Cortex of kidney (tissue), 1 donor: ENCODE measurements at places on chromosomes 6 and 20.

DNA sequence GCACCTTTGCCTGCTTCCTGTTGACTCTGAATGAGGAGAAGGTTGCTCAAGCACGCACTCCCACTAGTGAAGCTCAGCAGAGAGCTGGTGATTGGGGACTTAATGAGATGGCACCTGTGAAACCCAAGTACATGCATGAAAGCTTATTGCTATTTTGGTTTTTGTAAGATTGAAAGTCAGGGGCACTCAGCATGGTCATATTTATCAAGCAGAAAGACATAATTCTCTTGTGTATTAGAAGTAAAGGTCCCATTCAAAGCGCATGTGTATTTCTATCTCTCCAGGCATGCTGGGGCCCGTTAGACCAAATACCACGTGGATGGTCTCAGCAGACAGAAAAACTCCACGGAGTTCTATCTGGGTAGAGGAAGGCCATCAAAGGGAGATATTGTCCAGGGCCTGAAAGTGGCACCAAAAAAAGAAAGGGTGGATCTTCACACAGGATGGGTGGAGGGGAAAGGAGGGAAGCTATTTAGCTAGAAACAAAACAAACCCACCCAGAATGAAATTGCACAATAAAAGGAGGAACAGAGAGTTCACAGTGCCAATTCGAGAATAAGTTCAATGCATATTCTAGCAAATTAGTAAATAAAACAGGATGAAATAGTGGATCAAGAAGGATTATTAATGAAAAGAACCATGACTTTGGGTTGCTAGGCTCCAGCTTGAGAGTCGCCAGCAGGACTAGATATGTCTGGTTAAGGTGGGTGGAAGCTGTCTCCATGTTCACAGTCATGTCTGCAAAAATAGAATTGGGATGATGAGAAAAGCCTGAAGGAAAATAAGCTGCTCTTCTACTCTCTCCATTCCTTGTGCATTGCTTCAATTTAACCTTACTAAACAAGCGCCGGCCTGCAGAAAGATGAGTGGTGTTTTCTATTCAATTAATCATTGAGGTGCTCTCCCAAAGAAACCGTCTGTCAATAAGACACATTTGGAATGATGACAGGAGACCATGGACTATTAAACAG lies 224.9 kb upstream of the DTNBP1 start:
- no peak for DNase-seq

- no peak for DNase-seq
Measured at GRCh38 chr6:35051396-35051795, 89.7 kb downstream of the TCP11 start.

DNA sequence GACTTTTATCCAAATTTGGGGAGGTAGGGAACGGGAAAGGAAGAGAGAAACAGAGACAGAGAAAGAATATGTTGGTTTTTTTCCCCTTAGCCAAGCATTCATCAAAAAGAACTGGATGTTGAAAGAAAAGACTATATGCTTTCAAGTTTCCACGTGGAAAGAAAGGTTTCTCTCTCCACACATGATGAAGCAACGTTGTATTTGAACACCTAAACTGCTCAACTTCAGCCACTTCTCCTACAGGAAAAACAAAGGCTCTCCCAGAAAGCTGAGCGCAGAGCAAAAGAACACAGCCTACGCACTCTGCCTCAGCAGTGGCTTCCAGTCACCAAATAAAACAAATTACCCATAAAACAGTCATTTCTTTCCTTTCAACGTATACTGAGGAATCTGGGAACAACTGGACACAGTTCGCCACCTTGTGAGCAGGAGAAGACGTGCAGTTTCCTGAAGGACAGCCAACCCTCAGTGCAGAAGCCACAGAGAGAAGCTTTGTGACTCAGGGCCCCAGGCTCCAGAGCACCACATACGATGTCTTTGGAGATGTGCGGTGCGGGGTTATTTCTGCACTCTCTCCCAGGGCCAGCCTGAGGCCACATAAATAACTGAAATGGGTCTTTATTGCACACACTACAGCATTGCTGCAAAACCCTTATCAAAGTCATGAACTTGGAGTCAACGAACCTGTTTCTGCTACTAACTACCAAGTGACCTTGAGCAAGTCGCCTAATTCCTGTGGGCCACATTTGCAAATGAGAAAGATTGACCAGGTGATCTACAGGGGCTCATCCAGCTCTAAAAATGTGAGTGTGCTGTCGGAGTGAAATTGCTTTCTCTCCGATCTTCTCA lies 10.1 kb downstream of the IL17F start:
- DNase-seq: no peak

GRCh38 chr6:2749969-2750600 lies 637 bp downstream of the MYLK4 start:
- DNase-seq: no peak

- DNase-seq: no peak
Measured at GRCh38 chr20:23042270-23042669, 7.2 kb downstream of the SSTR4 start.

- DNase-seq: no peak
Measured at GRCh38 chr6:149212892-149213801, 104.4 kb upstream of the TAB2 start.

- DNase-seq: no peak
Measured at GRCh38 chr6:99609905-99610489, 3.4 kb downstream of the PRDM13 start.

GRCh38 chr20:3758566-3758965 lies 9.0 kb downstream of the ADISSP start:
- DNase-seq: no peak

GRCh38 chr6:3501826-3502500 lies 45.1 kb upstream of the SLC22A23 start:
- no peak for DNase-seq

- DNase-seq: no peak
Measured at GRCh38 chr6:41644297-41644879, 6.1 kb downstream of the MDFI start.

- DNase-seq: no peak
Measured at GRCh38 chr20:8616792-8617191, 452.1 kb upstream of the PLCB4 start.

DNA sequence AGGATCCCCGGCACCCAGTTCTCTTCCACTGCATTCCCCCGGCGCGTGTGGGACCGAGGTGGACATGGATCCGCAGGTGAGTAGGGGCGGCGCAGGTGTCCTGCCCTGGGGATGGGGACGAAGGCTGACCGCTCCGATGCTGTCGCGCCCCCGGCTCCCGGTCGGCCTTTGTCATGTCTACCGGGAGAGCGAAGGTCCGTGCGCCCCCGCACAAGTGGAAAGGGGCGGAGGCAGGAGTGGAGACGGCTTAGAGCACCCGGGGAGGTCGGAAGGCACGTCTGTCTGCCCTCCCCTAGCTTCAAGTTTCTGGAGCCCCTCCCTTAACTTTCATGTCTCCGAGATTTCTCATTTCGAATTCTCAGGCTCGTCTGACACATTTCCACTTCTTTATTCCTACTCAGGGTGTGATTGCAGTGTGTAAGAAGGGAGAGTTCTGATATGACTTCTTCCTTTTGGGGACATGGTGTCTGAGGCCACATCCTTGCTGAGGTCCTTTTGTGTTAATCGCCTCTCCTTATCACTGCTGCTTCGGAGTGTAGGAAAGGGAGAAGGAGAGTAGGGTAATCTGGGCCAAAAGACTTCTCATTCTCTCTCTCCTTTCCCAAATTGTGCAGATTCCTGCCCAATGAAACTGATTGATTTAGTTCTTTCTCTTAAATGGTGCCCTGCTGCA lies 435 bp downstream of the KIFC1 start:
- no peak for DNase-seq

- DNase-seq: no peak
Measured at GRCh38 chr6:69019832-69020231, 384.8 kb downstream of the ADGRB3 start.

GRCh38 chr6:9801249-9801754 lies 613.6 kb downstream of the TFAP2A start:
- no peak for DNase-seq

- DNase-seq: no peak
Measured at GRCh38 chr20:6468423-6469116, 298.9 kb upstream of the BMP2 start.

DNA sequence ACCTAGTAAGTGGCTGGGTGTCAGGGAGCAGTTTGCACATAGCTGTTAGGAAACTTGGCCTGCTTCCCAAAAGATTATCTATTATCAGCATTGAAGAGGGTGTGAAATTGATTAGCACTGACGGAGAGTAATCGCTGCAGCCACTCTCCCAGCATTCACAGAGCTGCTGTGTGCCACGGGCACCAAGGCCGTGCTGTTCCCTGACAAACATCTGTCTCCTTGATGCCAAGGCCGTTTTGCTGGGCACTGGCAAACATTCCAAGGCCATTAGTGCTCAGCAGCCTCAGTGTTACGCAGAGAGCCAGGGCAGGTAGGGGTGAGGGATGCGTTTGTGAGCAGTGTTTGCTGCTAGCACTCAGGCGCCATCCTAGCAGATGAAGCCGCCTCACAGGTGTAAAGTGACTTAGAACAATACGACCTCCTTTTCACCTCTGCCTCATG lies 57.7 kb upstream of the VSTM2L start:
- no peak for DNase-seq

DNA sequence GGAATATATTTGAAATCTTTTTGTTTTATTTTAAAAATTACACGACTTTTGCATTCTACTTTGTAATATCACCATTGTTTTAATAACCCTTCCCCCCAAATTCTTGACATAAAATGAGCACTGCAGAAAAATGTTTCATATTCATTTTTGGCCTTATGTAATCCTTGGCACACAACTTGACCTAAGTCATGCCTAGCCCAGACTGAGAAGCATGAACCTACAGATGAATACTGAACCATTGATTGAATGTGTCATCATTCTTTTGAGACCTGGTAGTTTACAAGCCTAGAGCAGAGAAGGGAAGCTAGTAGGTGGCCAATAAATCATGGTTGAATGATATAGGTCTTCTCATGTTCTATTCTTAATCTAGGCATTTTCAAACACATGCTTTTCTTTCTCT lies 89.4 kb upstream of the EDN1 start:
- no peak for DNase-seq
